Memory B cell (primary cell): ENCODE measurements at places on chromosomes 3 and 15.

- DNase-seq = no peak
These were observed 244.0 kb upstream of the TBC1D5 start for GRCh38 chr3:17986348-17986816.

GRCh38 chr15:65655026-65655425, 33.3 kb downstream of the SLC24A1 start:
- DNase-seq = no peak

DNA sequence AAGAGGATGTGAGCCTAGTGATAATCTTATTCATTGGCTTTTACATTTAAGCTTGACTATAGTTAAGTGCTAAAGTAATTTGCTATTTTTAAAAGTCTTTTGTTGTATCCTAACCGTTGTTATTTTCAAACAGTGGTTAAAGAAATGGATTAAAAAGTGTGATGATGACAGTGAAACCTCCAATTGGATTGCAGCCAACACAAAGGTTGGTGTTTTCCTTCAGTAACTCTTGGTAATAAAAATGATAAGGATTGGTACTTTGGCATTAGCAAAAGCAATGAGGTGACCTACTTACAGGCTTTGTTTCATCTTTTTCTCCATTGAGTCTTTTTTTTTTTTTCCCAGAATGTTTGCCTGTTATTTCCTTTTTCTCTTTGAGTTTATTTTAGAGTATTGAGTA, 87.5 kb upstream of the GOLGA6B start:
- DNase-seq = no peak

- no peak for DNase-seq
These were observed 440 bp downstream of the DCBLD2 start for GRCh38 chr3:98901119-98901391.

DNA sequence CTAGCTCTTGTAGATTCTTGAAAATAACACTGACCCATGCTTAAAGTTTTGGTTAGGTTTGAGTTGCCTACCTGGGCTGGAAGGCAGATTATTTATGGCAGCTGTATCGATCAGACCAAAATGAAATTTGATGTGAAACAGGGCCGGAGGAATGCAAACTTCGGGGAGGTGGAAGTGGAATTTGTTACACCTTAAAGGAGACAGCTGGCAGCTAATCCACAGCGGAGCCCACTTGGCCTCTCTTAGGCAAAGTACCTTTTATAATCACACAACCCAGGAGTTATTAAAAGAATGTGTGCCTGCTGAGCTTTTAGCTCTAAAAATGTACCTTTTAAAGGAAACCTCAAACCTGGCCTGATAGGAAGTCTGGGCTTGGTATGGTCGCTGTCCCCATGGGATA, 250.9 kb upstream of the TPM1 start:
- DNase-seq = no peak
